ENCODE measurements at places on chromosomes 7 and 10. TPM values are rescaled to one million over a fixed set of nuclear protein-coding genes. Genes with fewer than 3 reads are reported as not detected.

DNA sequence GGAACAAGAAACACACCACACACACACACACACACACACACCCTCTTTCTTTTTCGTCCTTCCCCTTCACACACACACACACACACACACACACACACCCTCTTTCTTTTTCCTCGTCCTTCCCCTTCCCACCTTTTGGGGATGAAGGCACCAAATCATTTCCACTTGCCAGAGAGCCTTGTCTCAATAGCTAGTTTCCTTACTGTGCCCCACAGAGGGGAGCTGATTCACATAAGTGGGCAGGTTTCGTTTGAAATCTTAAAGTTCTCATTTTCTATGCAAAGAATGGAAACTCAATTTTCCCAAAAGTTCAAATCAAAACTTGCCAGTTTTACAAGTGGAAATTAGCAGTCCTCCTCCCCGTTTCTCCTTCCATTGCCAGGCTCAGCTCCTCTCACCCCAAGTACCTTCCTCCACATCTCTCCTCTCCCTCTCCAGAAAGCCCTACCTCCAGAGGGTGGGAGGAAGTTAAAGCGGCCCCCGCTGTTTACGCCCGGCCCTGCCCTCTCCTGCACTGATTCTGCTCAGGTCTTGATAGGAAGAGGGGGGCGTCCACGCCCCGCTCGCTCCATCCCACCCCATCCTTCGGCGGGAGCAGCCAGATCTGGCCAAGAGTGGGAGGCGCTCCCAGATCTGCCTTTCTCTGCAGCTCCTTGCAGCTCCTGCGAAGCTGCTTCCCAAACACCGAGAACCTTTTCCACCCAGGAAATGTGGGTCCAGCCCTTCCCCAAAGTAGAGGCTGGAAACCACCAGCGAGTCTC lies 1.3 kb downstream of the CTTNBP2 start:
- DNase-seq: no peak

GRCh38 chr7:140035400-140036223 lies 27.1 kb downstream of the PARP12 start:
- DNase-seq: peak; percentile 62

The PDE6C gene
- total RNA-seq: not detected

- no peak for DNase-seq
These were observed 44.6 kb downstream of the SLC16A12 start for GRCh38 chr10:89490596-89491335.

DNA sequence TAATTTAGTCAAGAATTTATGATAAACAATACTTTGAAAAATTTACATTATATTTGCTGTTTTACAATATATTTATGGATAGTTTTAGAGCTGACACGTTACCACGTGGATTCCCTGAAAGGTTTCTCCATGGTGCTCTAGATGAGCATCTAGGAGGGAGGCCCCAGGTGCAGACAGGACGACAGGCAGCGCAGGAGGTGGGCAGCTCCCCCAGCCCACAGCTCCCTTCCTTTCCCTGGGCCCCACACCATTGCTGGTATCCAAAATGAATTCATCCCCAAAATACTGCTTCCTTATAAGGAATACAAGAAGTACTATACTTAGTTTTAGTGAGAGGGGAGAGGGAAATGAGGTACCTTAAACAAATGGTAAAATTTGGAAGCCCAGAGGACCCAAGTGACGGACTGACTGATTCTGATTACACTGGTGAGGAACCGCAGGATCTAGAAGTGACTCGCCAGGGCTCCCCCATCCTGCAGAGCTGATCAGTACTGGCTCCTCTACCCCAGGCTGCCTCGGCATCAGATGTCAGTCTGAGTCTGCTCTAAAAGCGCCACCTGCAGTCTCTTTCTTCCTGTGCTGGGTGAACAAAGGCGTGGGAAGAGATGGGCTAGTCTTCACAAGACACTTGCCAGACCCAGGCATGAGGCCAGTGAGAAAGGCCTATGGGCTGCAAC lies 89.2 kb downstream of the DLG5 start:
- peak; percentile 6 for DNase-seq

- peak; percentile 95 for DNase-seq
These were observed 11.5 kb upstream of the PLAU start for GRCh38 chr10:73899423-73899822.

The PALS2 gene
- total RNA-seq: 13.3 TPM

DNA sequence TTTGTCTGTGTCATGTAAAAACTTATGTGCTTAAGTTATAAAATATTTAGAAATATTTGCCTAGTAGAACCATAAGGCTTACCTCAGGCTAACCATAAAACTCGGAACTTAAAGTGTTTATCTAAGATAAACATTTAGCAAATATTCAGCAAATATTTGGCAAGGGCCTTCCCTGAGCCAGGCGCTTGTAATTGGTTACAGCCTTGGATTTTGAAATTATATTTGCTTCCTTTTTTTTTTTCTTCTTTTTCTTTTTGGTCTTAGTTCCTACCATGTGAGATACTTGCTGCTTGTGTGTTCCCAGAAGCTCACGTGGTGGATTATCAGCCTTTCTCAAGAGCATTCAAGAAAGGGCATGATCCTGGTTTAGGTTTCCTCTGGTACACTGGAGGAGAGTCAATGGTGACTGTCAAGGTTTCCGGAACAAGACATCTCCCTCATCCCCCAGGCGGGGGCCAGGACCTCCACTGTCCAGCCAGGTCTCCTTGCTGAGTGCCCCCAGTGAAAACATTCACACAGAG lies 5.2 kb upstream of the BRI3 start:
- no peak for DNase-seq

- DNase-seq: no peak
These were observed 235.8 kb upstream of the IGFBP3 start for GRCh38 chr7:46156853-46157252.

GRCh38 chr7:120421151-120421651 lies 148.2 kb downstream of the KCND2 start:
- DNase-seq: no peak

DNA sequence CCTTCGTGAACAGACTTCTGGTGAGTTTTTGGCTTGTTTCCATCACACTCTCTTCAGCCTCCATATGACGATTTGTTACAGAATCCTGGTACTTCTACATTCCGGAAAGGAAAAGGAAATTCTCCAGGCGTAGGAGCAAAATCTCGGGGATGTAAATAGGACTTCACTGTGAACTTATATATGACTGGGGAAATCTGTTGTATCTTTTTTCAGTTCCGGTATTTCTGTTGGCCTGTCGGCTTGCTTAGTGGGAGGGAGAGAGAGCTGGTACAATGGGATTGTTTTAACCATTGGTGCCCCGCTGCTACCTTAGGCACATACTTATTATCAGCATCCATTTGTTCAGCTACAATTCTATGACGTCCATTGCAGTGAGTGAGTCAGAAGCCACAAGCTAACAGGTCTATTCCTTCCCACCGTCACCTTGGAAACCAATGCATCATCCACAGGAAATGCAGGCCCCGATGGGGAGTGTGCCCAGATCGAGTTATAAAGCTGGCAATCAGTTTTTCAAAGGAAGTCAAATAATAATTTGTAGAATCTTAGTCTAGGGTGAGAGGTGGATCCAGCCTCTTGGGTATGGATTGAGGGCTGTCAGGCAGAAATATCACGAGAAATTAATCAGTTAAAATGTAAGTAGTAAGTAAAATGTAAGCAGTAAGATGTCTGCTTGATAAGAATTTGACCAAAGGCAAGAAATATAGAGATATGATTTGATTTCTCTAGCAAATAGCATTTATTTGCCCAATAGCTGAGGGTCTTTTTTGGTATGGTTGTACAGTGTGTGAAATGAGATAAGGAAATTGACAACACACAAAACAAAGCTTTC lies 92.0 kb upstream of the MKLN1 start:
- DNase-seq: peak; percentile 98

DNA sequence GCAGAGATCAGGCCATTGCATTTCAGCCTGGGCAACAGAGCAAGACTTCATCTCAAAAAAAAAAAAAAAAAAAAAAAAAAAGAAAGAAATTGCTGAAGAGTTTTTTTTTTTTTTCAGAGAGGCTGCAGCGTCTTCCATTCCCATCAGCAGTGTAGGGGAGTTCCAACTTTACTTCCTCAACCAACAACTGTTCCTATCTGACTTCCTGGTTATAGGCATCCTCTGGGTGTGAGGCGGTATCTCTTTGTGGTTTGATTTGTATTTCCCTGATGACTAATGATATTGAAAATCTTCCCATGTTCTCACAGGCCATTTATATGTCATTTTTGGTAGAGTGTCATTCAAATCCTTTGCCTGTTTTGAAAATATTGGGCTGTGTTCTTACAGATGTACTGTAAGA lies 40.2 kb downstream of the PRTFDC1 start:
- peak; percentile 80 for DNase-seq

The ADIRF gene
- 0.49 TPM for total RNA-seq
